ENCODE measurements at places on chromosomes 2 and 18.

DNA sequence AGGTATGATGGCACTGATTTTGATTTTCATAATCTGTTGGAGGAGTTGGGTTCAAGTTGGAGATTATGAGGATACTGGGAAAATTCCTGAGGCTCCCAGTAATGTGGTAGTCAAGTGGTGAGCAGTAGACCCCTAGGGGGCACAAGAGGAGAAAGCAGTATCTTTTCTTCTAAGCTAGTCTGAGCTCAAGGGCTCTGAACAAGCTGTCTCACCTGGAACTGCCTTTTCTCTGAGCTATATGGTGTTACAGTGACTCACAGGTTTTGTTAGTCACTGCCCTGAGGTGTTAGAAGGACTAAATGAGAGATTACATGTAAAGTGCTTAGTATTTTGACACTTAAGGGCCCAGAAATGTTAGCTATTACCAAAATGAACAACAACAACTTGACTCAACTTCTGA, 42.2 kb downstream of the CD302 start:
- DNase-seq: no peak

DNA sequence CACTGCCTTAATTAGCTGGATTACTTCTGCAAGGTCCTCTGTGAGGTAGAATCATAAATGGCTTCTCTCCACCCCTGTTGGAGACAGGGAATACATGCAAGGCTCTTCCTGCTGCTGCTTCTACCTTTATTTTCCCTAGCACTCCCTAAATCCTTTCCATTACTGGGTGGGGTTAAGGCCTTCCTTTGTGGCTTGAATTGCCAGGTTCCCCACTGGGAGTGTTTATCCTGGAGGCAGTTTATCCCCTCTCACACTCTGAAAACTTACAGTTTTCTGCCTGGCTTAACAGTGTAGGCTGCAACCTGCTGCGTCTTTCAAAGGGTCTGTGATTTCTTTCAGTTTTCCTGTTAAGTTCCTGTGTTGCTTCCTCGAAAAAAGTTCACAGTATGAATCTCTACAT, 1062.3 kb upstream of the CRIM1 start:
- DNase-seq: no peak

GRCh38 chr2:71880846-71881610, 266.6 kb downstream of the CYP26B1 start:
- DNase-seq: peak; percentile 24

DNA sequence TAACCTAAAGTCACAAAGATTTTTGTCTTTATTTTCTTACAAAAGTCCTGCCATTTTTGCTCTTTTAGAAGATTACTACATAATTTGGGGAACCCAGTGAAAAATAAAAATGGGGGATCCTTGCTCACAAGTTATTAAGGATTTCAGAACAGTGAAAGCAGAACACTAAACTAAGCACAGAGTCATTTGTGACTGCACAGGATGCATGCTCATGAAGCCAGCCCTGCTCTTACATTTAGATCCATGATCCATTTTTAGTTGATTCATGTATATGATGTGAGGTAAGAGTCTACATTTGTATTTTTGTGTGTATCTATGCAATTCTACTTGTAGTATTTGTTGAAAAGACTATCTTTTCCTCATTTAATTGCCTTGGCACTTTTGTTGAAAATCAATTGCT, 21.8 kb downstream of the SP140L start:
- no peak for DNase-seq

DNA sequence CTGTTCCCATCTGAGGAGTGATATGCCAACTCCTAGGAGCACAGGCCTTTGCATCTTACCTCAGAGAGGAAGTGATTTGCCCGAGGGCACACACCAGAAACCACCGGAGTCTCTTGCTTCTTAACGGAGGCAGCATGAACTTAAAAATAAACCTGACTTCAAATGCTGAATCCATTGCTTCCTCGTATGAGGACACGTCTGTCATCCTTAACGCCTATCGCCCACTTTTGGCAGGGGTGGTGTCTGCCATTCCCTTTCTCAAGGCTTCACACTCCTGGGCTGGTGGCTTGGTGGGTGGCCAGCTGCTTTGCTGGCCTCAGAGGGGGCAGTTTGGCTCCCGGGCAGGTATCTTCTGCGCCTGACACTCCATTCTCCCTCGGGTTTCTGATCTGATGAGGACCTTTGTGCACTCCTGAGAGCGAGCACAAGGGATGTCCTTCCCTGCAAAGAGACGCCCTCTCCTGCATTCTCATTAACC, 1.1 kb upstream of the PREB start:
- DNase-seq: no peak

All from pulmonary artery endothelial cell (primary cell).